ENCODE measurements at places on chromosomes 13 and 19.

DNA sequence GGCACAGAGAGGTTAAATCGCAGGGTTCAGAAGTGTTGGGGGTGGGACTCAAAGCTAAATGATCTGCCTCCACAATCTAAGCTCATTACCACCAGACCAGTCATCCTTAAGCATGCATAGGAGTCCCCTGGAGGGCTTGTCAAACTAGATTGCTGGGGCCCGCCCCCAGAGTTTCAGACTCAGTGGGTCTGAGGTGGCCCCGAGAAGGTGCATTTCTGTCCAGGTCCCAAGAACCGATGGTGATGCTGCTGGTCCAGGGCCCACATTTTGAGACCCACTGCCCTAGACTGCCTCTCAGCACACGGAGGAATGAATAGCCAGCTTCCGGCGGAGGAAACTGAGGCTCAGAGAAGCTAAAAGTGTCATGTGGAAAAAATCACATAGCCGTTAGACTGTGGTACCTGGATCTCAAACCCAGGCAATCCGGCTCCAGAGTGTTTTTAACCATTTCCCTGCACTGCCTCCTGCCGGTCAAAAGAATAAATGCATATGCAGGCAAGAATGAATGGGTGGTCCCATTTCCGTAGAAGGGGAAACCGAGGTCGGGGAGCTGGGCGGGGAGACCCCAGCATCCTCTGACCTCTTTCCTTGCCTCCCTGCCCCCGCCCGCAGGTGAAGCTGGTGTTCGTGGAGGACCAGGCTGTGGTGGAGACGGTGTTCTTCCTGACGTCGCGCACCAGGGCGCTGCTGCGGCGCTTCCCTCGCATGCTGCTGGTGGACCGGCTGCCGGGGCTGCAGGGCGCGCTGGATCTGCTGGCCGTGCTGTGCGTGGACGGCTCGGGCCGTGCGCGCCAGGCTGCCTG, 23.8 kb downstream of the ZSWIM9 start:
- DNase-seq: peak; percentile 11

DNA sequence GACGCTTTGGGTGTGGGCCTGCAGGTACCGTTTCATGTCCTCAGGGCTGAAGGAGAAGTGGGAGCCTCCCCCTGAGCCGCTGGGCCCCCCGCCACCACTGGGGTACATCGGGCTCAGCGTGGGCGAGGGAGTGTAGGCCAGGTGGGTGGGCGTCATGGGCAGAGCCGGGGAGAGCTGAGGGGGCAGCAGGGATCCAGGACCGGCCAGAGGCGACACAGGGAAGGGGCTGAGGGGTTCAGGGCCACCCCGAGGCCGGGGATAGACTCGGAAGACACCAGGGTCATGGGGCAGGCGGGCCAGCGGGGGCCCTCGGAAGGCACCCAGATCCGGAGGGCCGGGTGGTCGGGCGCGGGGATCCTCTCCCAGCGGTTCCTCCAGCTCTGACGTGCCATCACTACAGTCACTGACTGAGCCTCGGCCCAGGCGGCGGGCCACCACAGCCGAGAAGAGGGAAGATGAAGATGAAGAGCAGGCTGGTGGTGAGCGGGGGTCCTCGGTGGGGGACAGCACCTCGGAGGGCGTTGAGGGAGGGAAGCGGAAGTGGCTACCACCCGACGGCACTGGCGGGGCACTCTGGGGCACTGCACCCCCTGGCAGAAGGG, 5.7 kb downstream of the ERF start:
- no peak for DNase-seq

- DNase-seq: no peak
Measured at GRCh38 chr13:103859952-103860351, 793.7 kb upstream of the SLC10A2 start.

- no peak for DNase-seq
Measured at GRCh38 chr19:18713550-18714117, 30.2 kb downstream of the CRTC1 start.

DNA sequence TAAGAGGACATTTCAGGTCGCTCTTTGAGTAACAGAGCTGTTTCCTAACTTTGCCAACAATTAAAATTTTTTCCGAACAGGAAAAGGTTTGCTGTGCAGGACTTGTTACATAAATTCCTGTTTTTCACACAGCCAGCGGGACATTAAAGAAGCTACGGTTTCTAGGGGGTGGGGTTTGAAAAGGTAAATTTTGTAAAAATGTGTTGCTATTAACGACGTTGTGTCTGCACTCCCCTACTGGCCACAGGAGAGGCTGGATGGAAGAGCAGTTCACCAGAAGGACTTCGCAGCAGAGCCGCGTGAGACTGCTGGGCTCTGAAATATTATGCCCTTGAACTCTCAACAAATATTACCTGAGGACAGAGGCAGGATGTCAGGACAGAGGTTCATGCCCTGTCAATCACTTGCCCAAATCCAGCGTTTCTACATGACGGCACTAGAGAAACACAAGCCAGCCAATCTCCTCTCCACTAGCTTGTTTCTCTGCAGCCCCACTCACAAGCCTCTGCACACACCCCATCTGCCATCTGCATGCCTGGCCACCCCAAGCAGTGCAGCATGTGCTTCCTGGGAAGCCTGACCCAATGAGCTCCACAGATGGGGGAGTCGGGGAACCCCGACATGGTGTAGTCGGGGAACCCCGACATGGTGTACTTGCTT, 102.0 kb downstream of the FOXO1 start:
- no peak for DNase-seq

- no peak for DNase-seq
Measured at GRCh38 chr19:45420871-45421270, 2.8 kb downstream of the ERCC1 start.

GRCh38 chr13:99816321-99816720, 155.2 kb downstream of the ZIC5 start:
- no peak for DNase-seq

All from NCI-H1694 treated with DMSO at 0.1 percent for 48 hours (cell line).